ENCODE measurements at places on chromosomes 3 and 15. TPM values are rescaled to one million over a fixed set of nuclear protein-coding genes. Genes with fewer than 3 reads are reported as not detected.

DCP1A gene
- 71.8 TPM for total RNA-seq

GRAMD2A gene
- not detected for total RNA-seq

TUSC7 gene
- not detected for total RNA-seq

CHP1 gene
- 25.6 TPM for total RNA-seq

C3orf20 gene
- 0.27 TPM for total RNA-seq

NEK11 gene
- total RNA-seq: 3.6 TPM

GMNC gene
- not detected for total RNA-seq

All from CD8-positive, alpha-beta T cell (primary cell).